ENCODE measurements at places on chromosomes 12 and 14.

DNA sequence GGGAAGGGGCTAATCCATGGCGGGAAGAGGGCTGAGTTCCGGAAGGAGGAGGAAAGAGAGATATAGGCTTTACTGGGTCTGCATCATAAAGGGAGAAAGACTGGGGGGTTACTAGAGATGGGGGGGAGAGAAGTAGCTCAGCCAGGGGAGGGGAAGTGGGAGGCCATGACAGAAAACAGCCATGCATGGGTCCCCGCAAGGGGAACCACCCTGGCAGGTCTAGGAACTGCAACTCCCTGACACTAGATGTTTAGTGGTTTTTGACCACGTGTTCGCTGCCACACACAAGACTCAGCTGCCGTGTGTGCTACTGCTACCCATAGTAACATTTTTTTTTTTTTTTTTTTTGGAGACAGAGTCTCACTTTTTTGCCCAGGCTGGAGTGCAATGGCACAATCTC, 145.0 kb downstream of the RIMBP2 start:
- DNase-seq: no peak

GRCh38 chr14:65167072-65167645, 64.8 kb upstream of the MAX start:
- DNase-seq: no peak

DNA sequence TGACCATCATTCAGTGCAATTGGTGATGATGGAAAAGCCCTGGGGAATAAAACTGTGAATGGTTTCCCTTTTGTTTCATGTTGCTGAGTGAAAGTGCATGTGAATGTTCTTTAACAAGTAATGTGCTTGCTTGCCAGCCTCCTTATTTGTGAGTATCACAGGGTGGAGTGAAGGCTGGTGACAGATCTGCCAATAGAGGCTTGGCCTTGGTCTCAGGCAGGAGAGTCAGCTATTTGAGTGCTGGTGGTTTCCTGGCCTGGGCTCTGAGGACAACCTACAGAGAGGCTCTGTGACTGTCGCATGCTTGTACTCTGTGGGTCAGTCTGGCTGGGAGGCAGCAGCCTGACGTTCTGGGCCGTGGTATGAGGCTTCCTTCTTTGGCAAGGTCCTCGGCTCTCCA, 20.7 kb downstream of the KRT85 start:
- DNase-seq: no peak

DNA sequence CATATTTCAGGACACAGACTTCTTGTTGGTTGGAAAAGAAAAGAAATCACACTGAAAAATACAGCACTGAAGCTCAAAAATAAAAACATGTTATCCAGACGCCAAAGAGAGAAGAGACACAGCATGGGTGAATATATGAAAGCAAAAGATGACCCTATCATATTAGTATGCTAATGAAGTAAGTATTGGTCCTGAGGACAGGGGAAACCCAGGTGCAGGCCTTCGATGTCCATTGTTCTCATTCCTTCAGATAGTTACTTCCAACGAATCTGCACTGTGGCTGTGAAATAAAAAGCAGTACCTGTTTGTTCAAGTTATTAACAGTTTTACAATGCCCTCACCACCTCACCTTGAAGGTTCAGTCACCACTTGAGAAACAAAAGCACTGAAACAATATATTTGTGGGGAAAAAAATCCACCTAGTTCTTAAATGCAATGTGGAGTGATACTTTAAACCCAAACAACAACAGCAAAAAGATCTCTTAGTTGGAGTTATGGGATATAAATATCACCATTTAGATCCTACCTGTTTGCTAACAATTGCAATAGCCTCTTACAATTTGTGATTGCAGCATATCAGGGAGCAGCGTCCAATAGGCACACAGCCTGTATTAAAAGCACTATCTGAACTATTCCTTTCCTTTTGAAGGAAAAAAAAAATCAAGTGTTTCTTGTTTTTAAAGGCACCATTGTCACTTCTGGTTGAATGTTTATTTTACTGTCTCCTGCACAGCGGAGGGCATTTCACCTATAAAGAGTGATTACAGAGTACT, 188.1 kb downstream of the BCAT1 start:
- DNase-seq: no peak

- no peak for DNase-seq
Measured at GRCh38 chr12:6925540-6926279, 2.0 kb upstream of the ATN1 start.

DNA sequence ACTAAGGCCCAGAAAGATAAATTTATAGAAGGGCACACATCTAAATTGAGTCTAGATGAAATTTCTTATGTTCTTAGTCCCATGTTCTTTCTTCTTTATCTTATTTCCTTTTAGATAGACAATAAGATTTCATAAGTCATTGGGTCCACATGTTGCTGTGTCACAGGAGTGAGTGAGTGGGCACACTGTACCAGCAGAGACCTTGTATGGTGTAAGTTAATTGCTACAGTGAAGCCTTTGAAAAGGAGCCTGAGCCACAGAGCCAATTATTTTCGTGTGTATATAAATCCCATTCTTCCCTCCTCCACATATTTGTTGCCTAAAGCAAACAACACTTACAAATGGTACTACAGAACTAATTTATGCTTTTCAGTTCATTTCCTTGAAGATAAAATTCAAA, 79.1 kb downstream of the GRIP1 start:
- DNase-seq: no peak

DNA sequence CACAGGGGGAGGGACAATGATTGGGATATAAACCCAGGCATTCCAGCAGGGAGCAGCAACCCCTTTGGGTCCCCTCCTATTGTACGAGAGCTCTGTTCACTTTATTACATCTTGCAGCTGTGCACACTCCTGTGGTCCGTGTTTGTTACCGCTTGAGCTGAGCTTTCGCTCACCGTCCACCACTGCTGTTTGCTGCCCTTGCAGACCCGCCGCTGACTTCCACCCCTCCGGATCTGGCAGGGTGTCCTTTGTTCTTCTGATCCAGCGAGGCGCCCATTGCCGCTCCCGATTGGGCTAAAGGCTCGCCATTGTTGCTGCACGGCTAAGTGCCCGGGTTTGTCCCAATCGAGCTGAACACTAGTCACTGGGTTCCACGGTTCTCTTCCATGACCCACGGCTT, 64.1 kb downstream of the E2F7 start:
- DNase-seq: no peak

- no peak for DNase-seq
Measured at GRCh38 chr12:12819752-12820311, 6.7 kb downstream of the DDX47 start.

Measured in GM20000 (cell line).